ENCODE measurements at places on chromosomes 13 and 19.
A peak's percentile ranks its signal among the peaks of the same experiment; 100 is the strongest.

- peaks cover 39% of the 10 kb centered on the region for H3K36me3 ChIP-seq
- no peak overlapping the region for H3K4me3 ChIP-seq
- H3K4me1 ChIP-seq = peaks cover 9% of the 10 kb centered on the region
- no peak for DNase-seq
Measured at GRCh38 chr19:49017666-49018351, 918 bp upstream of the LHB start.

DNA sequence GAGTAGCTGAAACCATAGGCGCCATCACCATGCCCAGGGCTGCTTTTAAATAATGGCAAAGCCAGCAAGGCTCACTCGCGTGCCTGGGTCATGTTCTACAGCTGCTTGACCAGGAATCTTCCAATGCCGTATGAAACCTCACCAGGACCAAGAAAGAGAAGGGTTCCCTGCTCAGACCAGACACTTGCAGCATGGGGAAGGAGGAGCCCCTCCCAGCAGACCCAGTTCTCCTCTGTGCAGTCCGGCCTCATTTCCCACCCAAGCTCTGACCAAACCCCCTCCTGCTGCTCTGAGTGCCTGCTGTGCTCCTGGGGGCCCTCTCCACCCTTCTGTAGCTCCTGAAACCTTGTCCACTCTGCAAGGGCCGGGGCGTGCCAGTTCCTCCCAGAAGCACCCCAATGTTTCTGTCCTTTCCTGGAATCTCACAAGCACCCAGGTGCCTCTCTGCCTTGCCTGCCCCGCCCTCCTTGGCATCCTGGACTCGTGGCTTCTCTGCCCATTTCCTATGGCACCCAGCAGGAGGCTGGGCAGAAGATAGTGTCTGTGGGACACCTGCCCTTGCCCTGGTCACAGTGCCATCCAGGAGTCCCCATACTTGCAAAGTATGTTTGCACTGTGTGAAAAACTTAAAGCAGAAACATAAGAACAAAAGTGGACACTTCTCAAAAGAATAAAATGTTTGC lies 6.8 kb upstream of the SLC7A9 start:
- H3K27me3 ChIP-seq = no peaks in the 10 kb centered on the region
- H3K4me1 ChIP-seq = no peaks in the 10 kb centered on the region
- H3K36me3 ChIP-seq = peaks cover 10% of the 10 kb centered on the region
- H3K27ac ChIP-seq = no peak overlapping the region
- no peak overlapping the region for H3K4me3 ChIP-seq
- DNase-seq = no peak

DNA sequence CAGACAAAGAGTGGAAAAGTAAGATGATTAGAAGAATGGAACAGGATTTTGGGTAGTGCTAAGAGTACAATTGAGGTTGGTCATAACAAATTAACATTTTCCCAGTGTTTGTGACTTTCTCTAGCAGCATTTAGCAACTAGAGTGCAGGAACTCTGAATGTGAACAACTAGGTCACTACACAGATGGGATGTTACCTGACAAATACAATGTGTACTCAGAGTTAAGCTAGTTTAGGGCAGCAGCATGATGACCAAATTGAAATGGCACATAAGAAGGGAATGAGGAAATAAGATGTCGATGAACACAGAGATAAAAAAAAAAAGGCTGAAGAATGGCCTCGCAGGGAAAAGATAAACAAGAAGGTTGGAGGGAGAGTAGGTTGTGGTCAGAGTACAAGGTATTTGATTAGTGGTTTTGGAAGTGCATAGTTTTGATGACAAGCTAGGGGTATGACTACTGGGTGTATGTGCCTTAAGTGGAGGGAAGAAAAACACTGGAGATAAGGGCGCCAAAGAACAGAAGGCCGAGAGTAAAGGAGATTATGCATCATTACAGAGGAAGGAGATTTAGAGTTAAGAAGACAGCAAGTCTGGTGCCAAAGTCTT lies 381.1 kb downstream of the FGF14 start:
- DNase-seq = no peak
- H3K27me3 ChIP-seq = no peaks in the 10 kb centered on the region
- H3K4me1 ChIP-seq = no peaks in the 10 kb centered on the region
- H3K4me3 ChIP-seq = no peak overlapping the region
- H3K27ac ChIP-seq = no peak overlapping the region
- H3K36me3 ChIP-seq = no peaks in the 10 kb centered on the region

DNA sequence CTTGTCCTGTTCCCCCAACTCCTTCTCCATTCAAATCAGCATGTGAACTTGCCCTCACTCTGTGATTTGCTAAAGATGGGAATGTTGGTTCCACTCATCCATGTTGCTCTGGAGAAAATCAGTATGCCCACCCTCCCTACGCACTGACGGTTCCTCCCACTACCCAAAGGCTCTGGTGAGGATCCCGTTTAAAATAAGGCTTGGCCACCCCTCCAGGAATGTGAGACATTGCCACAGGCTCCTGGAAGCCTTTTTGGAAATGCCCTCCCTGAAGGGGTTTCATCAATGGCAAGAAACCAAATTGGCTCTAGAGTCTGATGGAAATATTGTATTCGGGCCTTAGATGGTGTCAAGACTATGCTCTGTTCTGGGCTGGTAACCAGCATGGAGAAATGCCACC lies 187.3 kb downstream of the USP12 start:
- H3K36me3 ChIP-seq = no peaks in the 10 kb centered on the region
- H3K27ac ChIP-seq = no peak overlapping the region

GRCh38 chr19:9935506-9936325 lies 599 bp downstream of the OLFM2 start:
- peaks cover 15% of the 10 kb centered on the region for H3K27me3 ChIP-seq
- no peak for DNase-seq
- no peaks in the 10 kb centered on the region for H3K36me3 ChIP-seq

DNA sequence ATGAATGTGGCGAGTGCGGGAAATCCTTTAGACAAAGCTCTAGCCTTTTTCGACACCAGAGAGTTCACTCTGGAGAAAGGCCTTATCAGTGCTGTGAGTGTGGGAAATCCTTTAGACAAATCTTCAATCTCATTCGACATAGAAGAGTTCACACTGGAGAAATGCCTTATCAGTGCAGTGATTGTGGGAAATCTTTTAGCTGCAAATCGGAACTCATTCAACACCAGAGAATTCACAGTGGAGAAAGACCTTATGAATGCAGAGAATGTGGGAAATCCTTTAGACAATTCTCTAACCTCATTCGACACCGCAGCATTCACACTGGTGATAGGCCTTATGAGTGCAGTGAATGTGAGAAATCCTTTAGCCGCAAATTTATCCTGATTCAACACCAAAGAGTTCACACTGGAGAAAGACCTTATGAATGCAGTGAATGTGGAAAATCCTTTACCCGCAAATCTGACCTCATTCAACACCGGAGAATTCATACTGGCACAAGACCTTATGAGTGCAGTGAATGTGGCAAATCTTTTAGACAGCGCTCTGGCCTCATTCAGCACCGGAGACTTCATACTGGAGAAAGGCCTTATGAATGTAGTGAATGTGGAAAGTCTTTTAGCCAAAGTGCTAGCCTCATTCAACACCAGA lies 5.7 kb downstream of the ZNF551 start:
- peaks cover 4% of the 10 kb centered on the region for H3K4me1 ChIP-seq
- no peaks in the 10 kb centered on the region for H3K27me3 ChIP-seq
- no peak overlapping the region for H3K27ac ChIP-seq
- no peak overlapping the region for H3K4me3 ChIP-seq
- no peak for DNase-seq
- H3K36me3 ChIP-seq = peaks cover 91% of the 10 kb centered on the region

GRCh38 chr19:20423381-20424197 lies 142.0 kb downstream of the ZNF737 start:
- H3K27me3 ChIP-seq = no peaks in the 10 kb centered on the region
- DNase-seq = peak; percentile 31
- peaks cover 12% of the 10 kb centered on the region for H3K36me3 ChIP-seq
- H3K4me3 ChIP-seq = peak overlapping the region; percentile 88
- H3K4me1 ChIP-seq = peaks cover 3% of the 10 kb centered on the region
- H3K27ac ChIP-seq = peak overlapping the region; percentile 82

- H3K4me3 ChIP-seq = no peak overlapping the region
- H3K27me3 ChIP-seq = no peaks in the 10 kb centered on the region
- no peak overlapping the region for H3K27ac ChIP-seq
- H3K36me3 ChIP-seq = no peaks in the 10 kb centered on the region
- no peak for DNase-seq
Measured at GRCh38 chr13:112260108-112261055, 115.8 kb upstream of the SPACA7 start.

DNA sequence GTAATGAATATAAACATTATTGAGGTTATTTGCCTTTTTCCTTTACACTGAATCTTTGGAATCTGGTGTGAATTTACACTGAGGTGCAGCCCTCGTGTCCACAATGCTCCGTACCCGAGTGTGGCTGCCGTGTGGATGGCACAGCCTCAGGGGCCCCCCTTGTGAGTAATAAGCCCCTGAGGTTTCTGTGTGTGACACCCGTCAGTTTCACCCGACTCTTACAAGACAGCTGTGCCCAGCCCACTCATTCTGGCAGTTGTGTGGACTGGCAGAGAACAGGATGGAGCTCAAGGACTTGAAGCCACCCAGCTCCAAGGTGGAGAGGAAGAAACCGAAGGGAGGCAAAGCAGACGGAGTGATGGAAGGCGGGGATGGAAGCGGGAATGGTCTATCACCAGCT lies 7.8 kb downstream of the PROZ start:
- peaks cover 2% of the 10 kb centered on the region for H3K4me1 ChIP-seq
- no peaks in the 10 kb centered on the region for H3K27me3 ChIP-seq
- H3K27ac ChIP-seq = no peak overlapping the region
- DNase-seq = no peak

- H3K36me3 ChIP-seq = no peaks in the 10 kb centered on the region
- DNase-seq = peak; percentile 4
- H3K27me3 ChIP-seq = no peaks in the 10 kb centered on the region
- H3K4me1 ChIP-seq = peaks cover 2% of the 10 kb centered on the region
- no peak overlapping the region for H3K27ac ChIP-seq
- H3K4me3 ChIP-seq = no peak overlapping the region
Measured at GRCh38 chr13:26132756-26133155, 80.9 kb upstream of the SHISA2 start.

- no peaks in the 10 kb centered on the region for H3K4me1 ChIP-seq
- H3K4me3 ChIP-seq = no peak overlapping the region
- no peak overlapping the region for H3K27ac ChIP-seq
- peaks cover under 1% of the 10 kb centered on the region for H3K27me3 ChIP-seq
Measured at GRCh38 chr19:10021446-10021845, 8.2 kb downstream of the RDH8 start.

DNA sequence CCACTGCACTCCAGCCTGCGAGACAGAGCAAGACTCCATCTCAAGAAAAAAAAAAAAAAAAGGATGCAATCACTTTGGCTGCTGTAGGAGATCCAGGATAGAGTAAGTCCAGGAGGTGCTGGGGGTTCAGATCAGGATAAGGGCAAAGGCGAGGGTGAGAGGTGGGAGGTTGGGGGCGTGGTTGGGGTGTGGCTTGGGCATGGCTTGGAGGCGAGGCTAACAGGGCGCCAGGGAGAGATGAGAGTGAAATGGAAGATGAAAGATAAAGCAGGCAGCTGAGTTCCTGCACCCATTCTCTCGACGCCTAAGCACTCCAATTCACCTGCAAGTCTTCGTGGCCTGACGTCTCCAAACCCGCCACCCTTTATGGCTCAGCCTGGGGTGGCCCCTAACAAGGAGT lies 25.0 kb upstream of the ZNRF4 start:
- H3K27me3 ChIP-seq = no peaks in the 10 kb centered on the region
- no peaks in the 10 kb centered on the region for H3K36me3 ChIP-seq
- no peak overlapping the region for H3K4me3 ChIP-seq
- peaks cover 4% of the 10 kb centered on the region for H3K4me1 ChIP-seq
- H3K27ac ChIP-seq = no peak overlapping the region
- no peak for DNase-seq

DNA sequence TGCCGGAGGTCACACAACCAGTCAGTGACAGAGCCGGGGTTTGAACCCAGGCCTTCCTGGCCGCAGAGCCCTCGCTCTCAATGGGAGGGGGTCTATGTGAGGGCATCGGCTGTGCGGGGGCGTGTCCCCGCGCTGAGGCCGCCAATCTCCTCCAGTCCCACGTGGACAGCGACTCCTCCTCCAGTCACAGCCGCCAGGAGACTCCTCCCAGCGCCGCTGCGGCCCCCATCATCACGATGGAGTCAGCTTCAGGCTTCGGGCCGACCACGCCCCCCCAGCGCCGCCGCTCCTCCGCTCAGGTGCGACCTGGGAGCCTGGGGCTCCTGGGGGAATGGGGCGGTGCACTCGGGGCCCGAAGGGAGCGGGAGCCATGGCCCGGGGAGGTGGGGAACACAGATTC lies 6.0 kb downstream of the SPRED3 start:
- H3K27ac ChIP-seq = no peak overlapping the region
- H3K36me3 ChIP-seq = peaks cover 51% of the 10 kb centered on the region
- H3K4me1 ChIP-seq = peaks cover 8% of the 10 kb centered on the region
- no peak overlapping the region for H3K4me3 ChIP-seq

DNA sequence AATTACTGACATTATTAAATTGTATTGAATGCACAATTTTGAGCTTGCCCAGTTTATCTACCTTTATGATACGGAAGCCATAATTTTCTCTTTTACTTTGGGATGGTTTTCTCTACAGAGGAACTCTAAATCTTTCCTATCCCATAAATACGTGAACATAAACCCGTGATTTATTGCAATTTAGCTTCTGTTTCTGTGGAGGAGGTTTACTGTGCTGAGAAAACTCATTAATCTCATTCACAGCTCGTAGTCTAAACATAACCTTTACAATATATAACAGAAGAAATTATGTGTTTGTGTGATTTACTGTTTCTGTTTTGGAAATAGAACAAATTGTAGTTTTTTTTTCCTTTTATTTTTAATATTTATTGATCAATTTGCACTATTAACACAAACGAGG lies 207.1 kb upstream of the PCDH9 start:
- H3K27me3 ChIP-seq = no peaks in the 10 kb centered on the region
- no peaks in the 10 kb centered on the region for H3K4me1 ChIP-seq
- DNase-seq = no peak
- H3K36me3 ChIP-seq = no peaks in the 10 kb centered on the region
- no peak overlapping the region for H3K27ac ChIP-seq

DNA sequence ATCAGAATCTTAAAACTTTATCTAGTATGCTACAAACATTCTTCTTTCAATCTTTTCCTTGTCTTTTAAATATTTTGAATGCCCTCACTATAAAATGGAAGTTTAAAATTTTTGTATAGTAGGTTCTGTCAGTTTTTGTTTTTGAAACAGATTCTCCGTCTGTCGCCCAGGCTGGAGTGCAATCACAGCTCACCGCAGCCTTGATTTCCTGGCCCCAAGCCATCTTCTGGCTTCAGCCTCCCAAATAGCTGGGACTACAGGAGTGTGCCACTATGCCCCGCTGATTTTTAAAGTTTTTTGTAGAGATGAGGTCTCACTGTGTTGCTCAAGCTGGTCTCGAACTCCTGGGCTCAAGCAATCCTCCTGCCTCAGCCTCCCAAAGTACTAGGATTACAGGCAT lies 20.7 kb downstream of the PHF11 start:
- DNase-seq = no peak
- no peaks in the 10 kb centered on the region for H3K27me3 ChIP-seq
- H3K4me1 ChIP-seq = no peaks in the 10 kb centered on the region
- no peak overlapping the region for H3K27ac ChIP-seq

DNA sequence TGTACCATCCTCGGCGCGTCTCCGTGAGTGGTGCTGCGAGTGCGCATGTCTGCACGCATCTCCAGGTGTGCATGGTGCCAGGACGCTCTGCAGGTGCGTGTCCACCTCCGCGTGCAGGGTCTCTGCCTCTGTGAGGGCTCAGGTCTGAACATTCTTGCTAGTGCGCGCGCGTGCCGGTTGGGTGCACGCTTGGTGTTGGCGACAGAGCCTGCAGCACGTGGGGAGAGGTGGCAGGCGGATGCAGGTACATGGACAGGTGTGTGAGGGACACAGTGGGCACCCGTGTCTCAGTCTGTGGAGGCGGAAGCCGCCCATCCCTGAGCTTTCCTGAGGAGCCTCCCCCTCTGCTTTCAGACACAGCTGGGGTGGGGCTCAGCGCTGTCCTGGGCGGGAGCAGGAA lies 4.9 kb upstream of the OR10H2 start:
- H3K27me3 ChIP-seq = no peaks in the 10 kb centered on the region
- H3K27ac ChIP-seq = no peak overlapping the region
- H3K4me3 ChIP-seq = no peak overlapping the region
- no peak for DNase-seq
- no peaks in the 10 kb centered on the region for H3K36me3 ChIP-seq

Measured in neuronal stem cell (in vitro differentiated cells).